T follicular helper cell (primary cell): ENCODE measurements at places on chromosomes 6 and 20.
A peak's percentile ranks its signal among the peaks of the same experiment; 100 is the strongest.

- no peak for DNase-seq
These were observed 18.4 kb upstream of the SNX9 start for GRCh38 chr6:157804448-157805327.

DNA sequence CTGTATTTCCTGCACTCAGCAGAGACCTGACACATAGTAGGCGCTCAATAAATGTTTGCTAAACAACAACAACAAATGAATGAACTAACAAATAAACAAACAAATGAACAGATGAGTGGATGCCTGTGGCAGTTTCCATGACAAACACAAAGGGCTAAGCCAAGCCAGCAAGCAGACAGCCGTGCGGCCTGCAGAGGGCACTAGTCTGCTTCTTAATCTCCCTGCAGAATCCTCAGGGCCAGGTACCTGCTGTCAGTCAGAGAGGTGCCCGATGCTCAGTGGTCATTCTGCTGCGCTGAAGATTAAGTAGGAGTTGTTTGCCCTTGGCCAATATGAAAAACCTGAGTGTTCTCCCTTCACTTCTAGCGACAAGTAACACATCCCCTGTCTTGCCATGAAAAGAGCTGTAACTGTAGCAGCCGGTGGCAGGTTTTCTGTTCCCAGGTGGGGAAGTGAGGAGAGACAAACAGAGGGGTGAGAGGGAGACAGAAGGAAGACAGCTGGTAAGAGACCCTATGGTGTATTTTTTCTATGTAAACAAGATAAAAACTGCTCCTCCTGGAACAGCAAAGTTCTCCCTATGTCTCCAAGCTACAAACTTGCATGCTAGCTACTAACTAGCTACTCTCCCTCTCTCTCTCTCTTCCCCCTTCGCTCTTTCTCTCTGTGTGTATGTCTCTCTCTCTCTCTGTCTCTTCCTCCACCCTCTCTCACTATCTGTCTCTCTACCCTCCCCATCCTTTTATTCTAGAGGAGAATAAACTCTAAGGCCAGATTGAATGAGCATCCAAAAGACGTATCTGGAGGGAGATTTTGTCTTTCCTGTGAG, at the start of gene MC3R:
Gene MC3R, plus strand, starts transcription at position 779 of the 829 bp plus-strand sequence. CDS start 112 bp downstream, outside the sequence.
- peak; percentile 3 for DNase-seq

GRCh38 chr6:90547991-90548390, 38.9 kb downstream of the MAP3K7 start:
- DNase-seq: no peak

DNA sequence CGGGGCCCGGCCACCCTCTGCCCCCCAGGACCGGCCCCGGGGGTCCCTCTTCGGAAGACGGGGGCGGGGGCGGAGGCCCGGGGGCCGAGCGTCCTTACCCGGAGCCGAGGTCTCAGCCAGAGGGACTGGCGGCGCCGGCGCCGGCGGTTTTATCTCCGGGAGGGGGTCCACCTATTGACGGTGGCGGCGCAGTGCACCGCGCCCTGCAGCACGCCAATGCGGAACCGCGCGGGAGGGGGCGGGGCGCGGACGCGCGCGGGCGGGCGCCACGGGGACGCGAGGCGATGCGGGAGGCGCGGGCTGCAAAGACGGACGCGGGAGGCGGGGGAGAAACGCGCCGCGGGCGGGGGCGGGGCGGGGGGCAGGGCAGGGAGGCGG, at the start of gene EEF1A2:
Gene EEF1A2, minus strand, starts transcription at position 124 of the 378 bp plus-strand sequence. CDS start 1,320 bp downstream, outside the sequence.
- peak; percentile 45 for DNase-seq

GRCh38 chr6:21596145-21596948, 2.8 kb downstream of the SOX4 start:
- no peak for DNase-seq

- DNase-seq: no peak
These were observed 58.1 kb upstream of the KIF13A start for GRCh38 chr6:18045507-18045906.

GRCh38 chr6:170553534-170554012, 466 bp upstream of the PSMB1 start:
- DNase-seq: peak; percentile 33

DNA sequence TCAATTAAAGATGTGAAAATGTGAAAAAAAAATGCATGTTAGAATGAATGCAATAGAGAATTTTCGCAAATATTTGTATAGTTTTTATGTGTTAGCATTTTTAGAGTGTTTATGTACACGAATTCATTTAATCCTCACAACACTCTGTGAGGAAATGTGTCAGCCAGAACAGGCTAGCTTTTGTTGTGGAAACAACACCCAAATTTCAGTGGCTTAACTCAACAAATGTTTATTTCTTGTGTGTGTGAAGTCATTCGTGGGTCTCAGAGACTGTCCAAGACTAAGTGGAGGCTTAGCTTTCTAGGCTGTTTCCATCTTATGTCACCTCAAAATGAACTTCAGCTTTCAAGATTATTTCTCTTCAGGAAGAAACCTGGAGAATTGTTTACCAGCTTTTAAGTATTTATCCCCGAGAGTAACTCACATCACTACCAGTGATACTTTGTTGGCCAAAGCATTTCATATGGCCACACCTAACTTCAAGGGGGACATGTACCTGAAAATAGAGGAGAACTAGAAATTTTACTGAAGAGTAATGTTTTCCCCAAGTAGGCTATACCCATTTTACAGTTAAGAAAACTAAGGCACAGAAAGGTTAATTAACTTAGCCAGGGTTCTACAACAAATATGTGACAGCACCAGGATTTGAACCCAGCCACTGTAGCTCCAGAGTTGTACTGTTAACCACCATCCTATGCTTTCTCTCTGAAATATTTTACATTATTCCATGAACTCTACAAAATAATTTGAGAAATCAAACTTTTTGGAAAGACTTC, 306.1 kb downstream of the QKI start:
- no peak for DNase-seq

GRCh38 chr20:47612670-47613069, 111.0 kb downstream of the NCOA3 start:
- DNase-seq: no peak

DNA sequence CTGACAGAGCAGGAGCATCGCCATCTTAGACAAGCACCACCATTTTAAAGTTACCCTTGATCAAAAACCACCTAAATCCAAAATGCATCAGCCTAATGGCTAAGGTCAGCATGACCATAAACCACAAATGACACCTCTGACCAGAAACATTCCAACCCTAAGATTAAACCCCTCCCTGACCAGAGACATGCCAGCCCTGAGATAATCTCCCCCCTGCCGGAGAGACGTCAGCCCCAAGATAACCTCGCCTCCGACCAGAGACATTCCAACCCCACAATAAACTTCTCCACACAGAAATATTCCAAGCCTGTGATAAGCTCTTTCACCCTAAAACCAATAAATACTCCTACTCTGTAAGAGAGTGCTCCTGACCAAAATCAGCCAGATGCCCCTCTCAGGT, 53.5 kb downstream of the PXDC1 start:
- DNase-seq: no peak

DNA sequence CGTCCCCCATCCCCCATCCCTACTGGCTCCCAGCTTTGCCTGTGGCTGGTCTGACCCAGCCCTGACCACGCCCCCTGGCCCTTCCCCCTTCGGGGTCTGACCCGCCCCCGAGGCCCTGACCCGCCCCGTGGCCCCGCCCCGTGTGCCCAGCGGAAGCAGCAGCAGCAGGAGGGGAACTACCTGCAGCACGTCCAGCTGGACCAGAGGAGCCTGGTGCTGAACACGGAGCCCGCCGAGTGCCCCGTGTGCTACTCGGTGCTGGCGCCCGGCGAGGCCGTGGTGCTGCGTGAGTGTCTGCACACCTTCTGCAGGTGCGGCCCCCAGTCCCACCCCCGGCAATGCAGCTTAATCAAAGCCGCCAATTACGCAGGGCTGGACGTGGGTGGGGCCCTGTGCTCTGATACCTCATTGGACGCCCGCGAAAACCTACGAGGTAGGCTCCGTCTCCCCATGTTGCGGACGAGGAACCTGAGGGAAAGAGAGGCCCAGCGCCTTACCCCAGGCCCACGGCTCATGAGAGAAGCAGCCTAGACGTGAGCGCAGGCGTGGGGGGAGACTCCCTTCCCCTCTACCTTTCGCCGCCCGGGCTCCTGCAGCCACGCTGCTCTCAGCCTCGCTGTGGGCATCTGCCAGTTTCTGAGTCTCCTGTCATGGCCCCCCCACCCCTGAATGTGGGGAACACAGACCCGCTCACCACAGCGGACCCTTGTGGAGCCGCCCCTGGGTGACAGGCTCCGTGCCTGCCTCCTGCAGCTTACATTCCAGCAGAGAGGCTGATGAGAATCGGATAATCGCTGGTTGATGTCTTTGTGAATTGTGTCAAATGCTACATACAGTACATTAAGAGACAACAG, 12.8 kb downstream of the RBCK1 start:
- DNase-seq: no peak

DNA sequence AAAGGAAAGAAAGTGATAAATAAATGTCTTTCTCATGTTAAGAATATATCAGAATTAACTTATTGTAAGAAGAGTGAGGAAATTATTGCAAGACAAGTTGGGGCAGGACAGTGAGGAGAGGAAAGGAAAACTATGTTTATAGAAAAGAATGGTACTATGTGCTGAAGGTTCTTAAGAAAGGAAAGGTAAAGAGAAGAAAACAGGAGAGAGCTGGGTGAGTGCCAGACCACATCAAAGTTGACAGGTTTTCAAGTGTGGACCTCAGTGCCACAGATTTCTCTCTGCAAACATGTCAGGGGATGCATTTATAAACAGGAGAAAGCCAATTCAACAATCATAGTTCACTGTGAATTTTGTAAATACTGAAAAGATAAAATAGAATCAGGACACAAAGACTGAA, 439.2 kb downstream of the PKHD1 start:
- no peak for DNase-seq

DNA sequence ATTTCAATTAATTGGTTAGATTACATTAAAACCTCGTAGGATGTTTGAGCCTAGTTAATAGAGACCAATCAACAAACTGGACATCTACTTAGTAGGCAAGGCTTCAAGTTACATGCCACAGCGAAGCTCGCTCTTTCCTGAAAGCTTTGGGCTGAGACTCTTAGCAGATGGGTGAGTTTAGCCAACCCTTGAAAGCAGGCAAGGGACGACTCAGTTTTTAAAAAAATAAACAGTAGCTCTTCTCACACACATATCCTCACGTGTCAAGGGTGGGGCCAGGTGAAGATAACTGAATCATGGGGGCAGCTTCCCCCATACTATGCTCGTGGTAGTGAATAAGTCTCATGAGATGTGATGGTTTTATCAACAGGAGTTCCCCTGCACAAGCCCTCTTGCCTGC, 775 bp downstream of the MTFR2 start:
- DNase-seq: no peak

- DNase-seq: no peak
These were observed 13.6 kb upstream of the SLCO4A1 start for GRCh38 chr20:62628691-62629090.

GRCh38 chr6:2885967-2886735, 17.0 kb downstream of the SERPINB9 start:
- no peak for DNase-seq

GRCh38 chr6:11460001-11460668, 77.4 kb upstream of the TMEM170B start:
- no peak for DNase-seq

DNA sequence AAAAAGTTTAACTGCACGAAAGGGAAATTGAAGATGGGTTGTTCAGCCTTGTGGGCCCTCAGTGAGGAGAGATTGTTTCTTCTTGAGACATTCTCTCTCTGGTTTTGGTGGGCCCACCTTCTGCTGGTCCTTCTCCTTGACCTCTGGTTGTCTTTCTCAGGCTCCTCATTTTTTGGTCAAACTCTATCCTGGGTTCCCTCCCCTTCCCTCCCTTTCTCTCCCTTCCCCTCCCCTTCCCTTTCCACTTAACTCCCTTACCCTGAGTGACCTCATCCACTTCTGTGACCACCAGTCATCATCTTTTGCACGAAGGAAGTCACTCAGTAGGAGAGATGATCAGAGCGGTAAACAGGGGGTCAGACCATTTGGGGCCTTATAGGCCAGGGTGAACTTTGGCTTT, 71.5 kb upstream of the RALY start:
- no peak for DNase-seq

DNA sequence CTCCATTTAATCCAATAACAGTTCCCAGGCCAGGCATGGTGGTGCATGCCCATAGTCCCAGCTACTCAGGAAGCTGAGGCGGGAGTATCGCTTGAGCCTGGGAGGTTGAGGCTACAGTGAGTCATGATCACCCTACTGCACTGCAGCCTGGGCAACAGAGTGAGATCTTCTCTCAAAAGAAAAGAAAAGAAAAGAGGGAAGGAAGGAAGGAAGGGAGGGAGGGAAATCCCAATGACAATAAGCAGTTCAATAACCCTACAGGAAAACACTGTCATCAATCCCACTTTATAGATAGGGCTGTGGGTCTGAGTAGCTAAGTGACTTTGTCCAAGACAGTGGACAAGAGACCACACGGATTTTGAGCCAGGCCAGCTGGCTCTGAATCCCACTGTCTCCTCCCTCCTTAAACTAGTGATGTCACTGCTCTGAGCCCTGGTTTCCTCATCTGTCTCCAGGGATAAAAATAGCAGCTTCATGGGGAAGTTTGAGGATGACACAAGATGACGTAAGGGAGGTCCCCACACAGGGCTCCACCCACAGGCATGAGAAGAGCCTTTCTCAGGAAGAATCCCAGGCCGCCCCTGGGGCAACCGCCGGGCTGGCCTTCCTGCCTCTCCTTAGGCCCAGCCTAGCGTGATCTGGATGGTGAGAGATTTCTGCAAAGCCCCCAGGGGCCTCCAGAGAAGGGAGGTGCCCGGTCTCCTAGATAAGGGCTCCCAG, 7.2 kb upstream of the TRIB3 start:
- DNase-seq: no peak

GRCh38 chr20:8360035-8360434, 228.0 kb downstream of the PLCB1 start:
- DNase-seq: no peak

GRCh38 chr6:144559865-144560593, 274.9 kb downstream of the UTRN start:
- DNase-seq: peak; percentile 3

- DNase-seq: no peak
These were observed 8.1 kb upstream of the GTF3C6 start for GRCh38 chr6:110950440-110950839.

DNA sequence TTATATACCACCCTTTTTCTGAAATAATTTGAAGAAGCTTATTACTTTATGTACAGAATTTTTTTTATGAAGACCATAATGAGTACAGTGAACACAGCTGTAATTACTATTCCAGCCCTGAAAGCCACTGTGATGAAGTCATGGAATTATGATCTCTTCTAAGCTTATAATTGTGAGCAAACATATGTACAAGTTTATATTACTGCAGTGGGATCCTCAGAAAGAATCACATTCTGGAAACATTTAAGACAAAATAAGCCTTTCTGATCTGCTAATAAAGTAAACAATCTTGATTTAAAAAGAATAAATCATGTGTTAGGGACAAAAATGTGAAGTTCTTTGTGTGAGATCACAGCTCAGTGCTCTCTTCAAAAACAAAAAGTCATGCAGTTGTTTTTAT, 560.4 kb downstream of the CD109 start:
- DNase-seq: no peak

DNA sequence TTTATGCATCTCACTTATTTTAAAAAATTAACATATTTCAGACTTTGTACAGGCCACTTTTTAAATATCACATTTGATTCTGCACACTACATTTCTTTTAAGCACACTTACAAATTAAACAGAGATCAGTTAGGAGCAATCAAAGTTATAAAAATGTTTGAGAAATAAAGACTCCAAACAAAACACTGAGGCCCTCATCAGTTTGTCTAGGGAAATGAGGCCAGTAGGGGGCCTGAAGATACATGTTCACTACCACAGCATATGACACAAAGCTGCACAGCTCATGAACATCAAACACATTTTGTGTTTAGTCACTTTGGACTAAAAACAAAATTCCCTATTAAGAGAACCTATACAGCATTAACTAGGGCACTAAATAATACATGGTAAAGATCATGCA, 180.5 kb downstream of the PDE7B start:
- DNase-seq: no peak
